Thyroid gland (tissue), 4 donors: ENCODE measurements at places on chromosomes 2 and 18. TPM values are rescaled to one million over a fixed set of nuclear protein-coding genes. Genes with fewer than 3 reads are reported as not detected.

DNA sequence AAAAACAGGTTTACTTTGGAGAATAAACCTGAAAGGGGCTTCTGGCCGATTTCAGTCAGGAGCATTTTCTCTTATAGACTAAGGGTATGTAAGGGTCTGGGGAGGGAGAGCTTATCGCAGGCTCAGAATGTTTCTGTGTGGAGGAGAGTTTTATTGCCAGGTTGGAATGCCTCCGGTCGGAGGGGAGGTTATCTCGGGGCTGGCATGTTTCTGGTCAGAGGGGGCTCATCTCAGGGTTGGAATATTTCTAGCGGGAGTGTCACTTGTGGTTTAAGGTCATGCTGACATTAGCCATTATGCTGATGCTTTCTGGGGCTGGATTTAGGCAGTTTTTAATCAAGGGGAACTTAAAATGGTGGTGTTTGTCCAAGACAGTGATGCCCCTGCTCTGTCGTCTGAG, 333.6 kb downstream of the METTL4 start:
- no peak for DNase-seq

DNA sequence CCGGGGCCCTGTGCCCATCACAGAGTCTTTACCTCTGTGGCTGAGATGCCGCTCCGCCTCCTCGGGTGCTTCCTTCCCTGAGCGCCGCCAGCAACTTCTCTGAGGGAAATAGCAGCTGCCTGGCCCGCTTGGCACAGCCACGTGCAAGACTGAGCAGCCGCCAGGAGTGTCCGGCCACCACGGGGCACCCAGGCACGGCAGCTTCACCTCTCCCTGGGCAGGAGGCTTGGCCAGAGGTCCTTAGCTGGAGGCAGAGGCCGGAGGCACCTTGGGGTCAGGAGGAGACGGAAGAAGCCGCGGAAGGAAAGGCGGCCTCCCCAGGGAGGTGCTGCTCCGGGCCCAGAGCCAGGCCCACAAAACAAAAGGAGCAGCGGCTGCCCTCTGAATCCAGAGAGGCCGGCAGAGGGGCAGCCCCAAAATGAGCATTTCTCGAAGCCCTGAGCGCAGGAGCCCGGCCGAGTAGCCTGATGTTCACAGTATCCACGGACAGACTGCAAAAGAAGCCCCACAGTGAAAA, 6.0 kb upstream of the LIMS2 start:
- DNase-seq, result no peak

DNA sequence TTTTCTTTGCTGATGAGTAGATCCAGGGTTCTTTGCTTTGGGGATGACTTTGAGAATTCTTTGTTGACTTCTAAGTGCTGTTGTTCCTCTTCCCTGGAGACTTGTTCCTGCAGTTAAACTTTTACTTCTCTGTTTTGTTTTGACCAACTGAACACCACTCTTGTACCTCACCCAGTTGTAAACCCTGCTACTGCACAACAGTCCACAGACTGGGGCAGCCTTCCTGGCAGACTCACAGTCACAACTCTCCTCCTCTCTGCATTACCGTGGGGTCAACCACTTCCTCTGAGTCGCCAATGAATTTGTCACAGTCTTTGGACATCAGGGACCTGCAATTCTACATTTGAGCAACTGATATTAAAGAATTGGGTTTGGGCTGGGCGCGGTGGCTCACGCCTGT, 3.8 kb upstream of the SLC8A1 start:
- no peak for DNase-seq

GRCh38 chr2:119419065-119419464, 12.6 kb upstream of the TMEM37 start:
- DNase-seq, result no peak

GRCh38 chr2:239727776-239728600, 297.2 kb downstream of the NDUFA10 start:
- no peak for DNase-seq

GRCh38 chr2:3535794-3536681, 16.7 kb upstream of the ADI1 start:
- peak; percentile 35 for DNase-seq

- DNase-seq, result no peak
Measured at GRCh38 chr18:75132098-75132870, 76.7 kb downstream of the PTGR3 start.

GRCh38 chr2:170243898-170244297, 66.0 kb downstream of the MYO3B start:
- DNase-seq, result no peak

DNA sequence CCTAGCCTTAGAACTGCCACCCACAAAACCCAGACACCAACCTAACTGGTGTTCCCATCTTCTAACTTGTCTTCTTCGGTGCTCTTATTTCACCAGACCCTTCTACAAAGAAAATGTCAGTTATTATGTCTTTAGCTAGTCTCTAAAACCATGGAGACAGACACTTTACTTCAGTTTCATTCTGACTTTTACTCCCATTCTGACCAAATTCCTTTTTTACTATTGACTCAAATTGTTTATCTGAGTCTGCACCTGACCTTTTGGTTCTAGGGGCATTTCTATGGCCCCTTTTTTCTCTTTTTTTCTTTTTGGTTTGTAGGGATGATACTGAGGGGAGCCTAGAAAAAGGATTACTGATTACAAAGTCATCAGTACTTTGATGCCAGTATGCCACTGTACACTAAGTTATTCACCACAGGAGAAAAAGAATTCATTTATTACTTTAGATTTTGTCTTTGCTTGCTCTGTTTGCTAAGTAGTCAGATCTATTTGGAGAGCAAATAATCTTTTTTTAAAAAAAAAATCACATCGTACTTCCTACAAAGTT, 6.8 kb upstream of the SLC1A4 start:
- DNase-seq, result no peak

GRCh38 chr2:19403785-19404184, 45.4 kb upstream of the OSR1 start:
- DNase-seq, result no peak

DNA sequence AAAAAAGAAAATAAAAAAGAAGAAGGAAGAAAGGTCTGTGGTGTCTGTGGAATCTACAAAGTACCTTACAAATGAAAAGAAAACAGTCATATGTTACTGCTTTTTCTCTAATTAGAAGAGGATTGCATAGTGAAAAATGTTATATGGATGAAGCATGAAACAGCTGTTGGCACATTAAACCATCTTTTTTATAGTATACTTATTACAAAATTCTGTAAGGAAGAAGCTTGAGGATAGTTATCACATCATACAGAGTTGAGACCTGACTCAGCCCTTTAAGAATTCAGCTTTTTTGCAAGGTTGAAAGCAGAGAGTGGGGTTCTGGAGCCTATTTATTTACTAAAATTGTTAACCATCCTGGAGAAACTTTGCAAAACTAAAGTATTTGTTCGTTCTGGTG, 222.7 kb downstream of the PHLPP1 start:
- no peak for DNase-seq

DNA sequence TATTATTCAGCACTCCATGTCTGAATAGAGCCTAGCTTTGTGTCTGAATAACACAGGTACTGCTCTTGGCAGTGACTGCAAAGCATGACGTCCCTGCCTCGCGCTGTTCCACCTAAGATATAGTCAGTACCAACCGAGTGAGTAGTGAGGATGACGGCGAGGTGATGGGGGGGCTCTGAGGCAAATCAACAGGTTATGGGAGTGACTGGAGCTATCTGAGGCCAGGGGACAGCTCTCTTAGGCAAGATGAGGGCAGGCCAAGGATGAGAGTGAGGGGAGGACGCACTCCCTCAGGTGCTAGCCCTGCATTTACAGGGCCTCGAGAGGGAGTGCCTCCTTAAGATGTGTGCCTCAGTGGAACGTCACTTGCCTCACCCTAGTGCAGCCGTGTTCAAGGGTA, 28.1 kb upstream of the NOTO start:
- no peak for DNase-seq

GRCh38 chr18:28132084-28132483, 44.8 kb downstream of the CDH2 start:
- DNase-seq, result no peak

GRCh38 chr18:60044290-60045006, 144.7 kb downstream of the PMAIP1 start:
- no peak for DNase-seq

DNA sequence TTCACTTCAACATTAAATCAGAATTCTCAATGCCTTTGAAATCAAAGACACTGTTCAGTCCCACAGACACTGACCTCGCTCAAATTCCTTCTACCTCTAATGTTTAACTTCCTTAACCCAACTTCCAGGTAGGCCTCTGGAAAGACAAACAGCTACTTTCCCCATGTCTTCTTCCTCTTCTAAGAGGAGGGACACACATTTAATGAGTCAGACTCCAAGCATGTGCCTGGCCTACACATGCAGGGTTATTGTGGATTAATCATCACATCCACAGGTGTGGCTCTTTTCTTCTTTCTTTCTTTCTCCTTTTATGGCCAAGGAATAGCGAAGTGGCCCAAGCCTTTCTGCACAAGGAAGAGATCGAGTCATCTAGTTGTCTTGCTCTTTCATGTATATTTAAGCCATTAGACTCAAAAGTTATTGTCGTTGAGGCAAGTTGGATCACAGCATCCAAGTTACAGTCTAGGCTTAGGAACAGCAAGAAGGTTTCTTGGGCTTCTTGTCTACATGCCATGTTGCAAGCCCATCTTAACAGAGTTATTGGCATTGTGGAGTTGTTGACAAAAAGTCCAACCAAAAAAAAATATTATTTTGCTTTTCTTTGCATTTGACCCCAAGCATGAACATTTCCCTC, 387.8 kb downstream of the IRS1 start:
- no peak for DNase-seq

GRCh38 chr18:65623676-65624075, 127.1 kb upstream of the CDH7 start:
- DNase-seq, result no peak

GRCh38 chr2:27398962-27399361, 10.4 kb downstream of the PPM1G start:
- no peak for DNase-seq

DNA sequence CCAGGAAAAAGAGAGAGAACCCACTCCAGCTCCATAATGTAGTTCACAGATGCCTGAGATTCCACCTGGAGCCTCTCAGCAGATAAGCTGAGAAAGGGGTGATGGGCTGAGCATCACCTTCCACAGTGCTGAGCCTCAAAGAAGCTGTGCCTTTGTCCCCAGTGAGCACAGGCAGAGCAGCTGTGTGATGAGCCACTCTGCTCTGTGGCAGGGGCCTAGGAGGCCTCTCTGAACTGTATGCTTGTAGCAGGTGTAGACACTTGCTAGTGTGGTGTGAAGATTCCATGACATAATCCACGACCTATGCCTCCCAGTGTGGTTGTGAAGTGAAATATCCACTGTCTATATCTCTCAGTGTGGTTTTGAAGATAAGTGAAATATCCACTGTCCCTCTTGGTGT, 70.4 kb upstream of the MGAT4A start:
- no peak for DNase-seq

DNA sequence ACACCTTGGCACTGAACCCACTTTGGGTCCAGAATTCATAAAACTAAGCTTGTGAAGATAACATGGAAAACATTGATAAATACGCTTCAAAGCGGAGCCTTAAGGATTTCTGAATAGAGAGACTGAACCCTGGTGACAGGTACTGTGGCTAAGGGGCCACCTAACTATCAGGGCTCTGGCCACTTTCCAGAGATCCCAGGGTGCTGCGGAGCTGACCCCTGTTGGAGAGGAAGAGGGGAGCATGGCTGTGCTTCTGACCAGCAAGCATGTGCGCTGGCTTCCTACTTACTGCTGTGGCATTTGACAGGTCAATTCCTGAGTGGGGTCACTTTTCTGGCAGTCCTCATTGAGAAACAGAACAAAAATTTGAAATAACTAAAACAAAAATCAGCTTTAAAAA, 228.3 kb downstream of the NAPG start:
- no peak for DNase-seq

GRCh38 chr2:194545978-194546377, 1111.0 kb upstream of the SLC39A10 start:
- DNase-seq, result no peak

GRCh38 chr2:54497763-54498680, 41.9 kb downstream of the SPTBN1 start:
- no peak for DNase-seq

- no peak for DNase-seq
Measured at GRCh38 chr18:32424696-32425095, 46.0 kb downstream of the GAREM1 start.

- peak; percentile 42 for DNase-seq
Measured at GRCh38 chr2:72694715-72695496, 130.9 kb downstream of the EXOC6B start.

DNA sequence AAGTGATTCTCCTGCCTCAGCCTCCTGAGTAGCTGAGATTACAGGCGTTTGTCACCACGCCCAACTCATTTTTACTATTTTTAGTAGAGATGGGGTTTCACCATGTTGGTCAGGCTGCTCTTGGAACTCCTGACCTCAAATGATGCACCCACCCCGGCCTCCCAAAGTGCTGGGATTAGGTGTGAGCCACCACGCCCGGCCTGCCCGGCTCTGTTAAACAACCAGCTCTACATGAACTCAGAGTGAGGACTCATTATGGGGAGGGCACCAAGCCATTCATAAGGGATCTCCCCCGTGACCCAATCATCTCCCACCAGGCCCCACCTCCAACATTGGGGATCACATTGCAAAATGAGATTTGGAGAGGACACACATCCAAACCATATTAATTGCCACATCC, 8.8 kb downstream of the ATIC start:
- no peak for DNase-seq

DNA sequence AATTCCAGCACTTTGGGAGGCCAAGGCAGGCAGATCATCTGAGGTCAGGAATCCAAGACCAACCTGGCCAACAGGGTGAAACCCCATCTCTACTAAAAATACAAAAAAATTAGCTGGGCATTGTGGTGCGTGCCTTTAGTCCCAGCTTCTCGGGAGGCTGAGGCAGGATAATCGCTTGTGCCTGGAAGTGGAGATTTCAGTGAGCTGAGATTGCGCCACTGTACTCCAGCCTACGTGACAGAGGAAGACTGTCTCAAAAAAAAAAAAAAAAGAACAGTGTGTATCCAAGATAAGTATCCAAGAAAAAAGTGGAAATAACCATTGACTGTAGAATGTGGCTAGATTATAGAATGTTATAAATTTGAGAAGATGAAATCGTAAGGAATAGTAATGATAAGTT, 142.1 kb downstream of the FAM124B start:
- DNase-seq, result no peak

GRCh38 chr18:64436111-64436510, 287.2 kb upstream of the LINC00305 start:
- no peak for DNase-seq

GRCh38 chr2:229098801-229099200, 172.3 kb downstream of the PID1 start:
- no peak for DNase-seq

The C2orf78 gene
- total RNA-seq, result not detected

The NR4A2 gene
- 5.2 TPM for total RNA-seq

The SLC23A3 gene
- total RNA-seq, result 3.3 TPM

The PRSS56 gene
- total RNA-seq, result not detected

The ECEL1 gene
- total RNA-seq, result 1.4 TPM

The MAP2 gene
- total RNA-seq, result 211 TPM

The SULT1C3 gene
- not detected for total RNA-seq

The FAM161A gene
- 17.1 TPM for total RNA-seq

The REG3G gene
- total RNA-seq, result not detected

The CDK15 gene
- not detected for total RNA-seq

The SLC5A7 gene
- not detected for total RNA-seq

The SERPINB2 gene
- total RNA-seq, result 0.67 TPM
